ENCODE measurements at places on chromosomes 4 and X. TPM values are rescaled to one million over a fixed set of nuclear protein-coding genes. Genes with fewer than 3 reads are reported as not detected.

DNA sequence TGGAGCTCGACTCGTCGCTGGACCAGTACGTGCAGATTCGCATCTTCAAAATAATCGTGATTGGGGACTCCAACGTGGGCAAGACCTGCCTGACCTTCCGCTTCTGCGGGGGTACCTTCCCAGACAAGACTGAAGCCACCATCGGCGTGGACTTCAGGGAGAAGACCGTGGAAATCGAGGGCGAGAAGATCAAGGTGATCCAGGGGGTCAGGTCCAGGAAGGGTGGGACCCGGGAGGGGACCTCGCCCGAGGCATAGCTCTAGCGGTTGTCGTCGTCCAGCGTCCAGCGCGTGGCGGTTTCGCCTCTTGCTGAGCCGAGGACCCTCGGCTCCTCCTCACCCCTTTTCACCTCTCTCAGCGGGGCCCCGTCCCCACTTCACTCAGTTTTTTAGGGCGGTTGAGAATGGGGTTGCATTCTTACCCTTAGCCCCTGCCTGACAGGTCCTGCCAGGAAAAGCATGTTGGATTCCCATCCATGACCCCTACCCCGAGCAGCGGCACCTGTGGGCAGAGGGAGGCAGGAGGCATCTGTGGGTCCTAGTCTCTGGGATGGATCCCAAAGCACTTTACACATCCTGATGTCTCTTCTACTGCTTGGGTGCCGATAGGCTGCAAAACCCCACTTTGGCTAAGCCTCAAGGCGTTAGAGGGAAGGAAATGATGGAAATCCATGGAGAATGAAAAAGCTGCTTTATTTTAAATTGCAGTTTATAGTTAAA is 524 bp downstream of the RAB33A start:
- no peak for DNase-seq

GRCh38 chrX:57587062-57587461 is 4.7 kb upstream of the ZXDB start:
- no peak for DNase-seq

- DNase-seq: no peak
These were observed 47.9 kb downstream of the MAD2L1 start for GRCh38 chr4:120018786-120019185.

GRCh38 chr4:15270201-15270600 is 157.6 kb upstream of the C1QTNF7 start:
- no peak for DNase-seq

DNA sequence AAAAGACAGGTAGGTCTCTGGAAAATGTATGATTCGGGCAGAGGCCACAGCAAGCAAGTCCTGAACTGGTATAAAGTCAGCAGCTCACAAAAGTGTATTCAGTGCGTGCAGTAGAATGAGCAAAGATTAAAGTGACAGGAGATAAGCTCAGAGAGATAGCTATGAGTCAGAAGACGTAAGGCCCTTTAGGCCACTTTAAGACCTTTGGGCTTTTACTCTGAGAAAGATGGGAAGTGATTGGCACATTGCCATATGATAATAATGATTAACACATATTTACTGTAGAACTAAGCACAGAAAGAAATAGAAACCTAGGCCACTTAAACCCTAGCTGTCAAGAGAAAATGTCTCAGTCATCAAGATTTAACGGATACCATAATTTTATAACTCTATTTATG is 51.7 kb downstream of the TBCK start:
- peak; percentile 45 for DNase-seq

DNA sequence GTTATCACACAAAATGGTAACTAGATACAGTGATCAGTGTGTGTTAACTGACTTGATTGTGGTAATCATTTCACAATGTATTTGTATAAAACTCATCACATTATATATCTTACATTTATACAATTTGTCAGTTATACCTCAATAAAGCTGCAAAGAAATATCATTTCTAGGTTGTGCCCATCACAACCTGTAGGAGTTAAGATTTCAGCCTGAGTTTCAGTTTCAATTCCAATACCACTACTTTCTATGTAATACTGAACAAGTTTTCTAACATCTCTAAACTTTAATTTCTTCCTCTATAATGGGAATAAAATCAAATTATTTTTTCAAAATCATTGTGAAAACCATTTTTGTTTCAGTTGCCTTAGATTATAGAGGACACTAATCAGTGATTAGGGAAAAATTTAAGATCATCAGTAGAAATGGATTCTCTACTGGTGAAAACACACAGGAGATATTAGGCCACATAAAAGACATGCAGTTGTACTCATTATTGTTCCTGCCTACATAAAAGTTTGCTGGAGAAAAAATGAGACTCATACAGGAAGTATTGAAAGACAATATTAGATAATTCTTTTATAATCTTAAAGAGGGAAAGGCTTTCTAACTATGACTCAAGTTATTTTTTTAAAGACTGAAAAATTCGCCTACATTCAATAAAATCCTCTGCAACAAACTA is 18.4 kb upstream of the TBC1D1 start:
- DNase-seq: no peak

GRCh38 chr4:5750946-5751665 is 40.1 kb downstream of the EVC start:
- DNase-seq: peak; percentile 95

DNA sequence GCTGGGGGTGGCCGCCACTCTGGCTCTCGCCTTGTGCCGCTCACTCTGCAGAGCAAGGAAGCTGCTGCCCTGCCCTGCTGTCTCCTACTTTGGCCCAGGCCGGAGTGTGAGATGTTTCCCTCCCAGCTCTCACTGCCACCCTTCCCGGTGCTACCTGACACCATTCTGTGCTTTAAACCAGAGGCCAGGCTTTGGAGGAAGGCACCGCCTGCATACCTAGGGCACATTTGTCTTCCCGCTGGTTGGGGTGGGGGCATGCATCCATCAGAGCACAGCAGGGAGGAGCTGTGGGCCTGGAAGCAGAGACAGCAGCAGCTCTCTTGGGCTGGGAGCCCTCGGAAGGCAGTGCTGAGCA is 96.9 kb upstream of the PSAPL1 start:
- no peak for DNase-seq

DNA sequence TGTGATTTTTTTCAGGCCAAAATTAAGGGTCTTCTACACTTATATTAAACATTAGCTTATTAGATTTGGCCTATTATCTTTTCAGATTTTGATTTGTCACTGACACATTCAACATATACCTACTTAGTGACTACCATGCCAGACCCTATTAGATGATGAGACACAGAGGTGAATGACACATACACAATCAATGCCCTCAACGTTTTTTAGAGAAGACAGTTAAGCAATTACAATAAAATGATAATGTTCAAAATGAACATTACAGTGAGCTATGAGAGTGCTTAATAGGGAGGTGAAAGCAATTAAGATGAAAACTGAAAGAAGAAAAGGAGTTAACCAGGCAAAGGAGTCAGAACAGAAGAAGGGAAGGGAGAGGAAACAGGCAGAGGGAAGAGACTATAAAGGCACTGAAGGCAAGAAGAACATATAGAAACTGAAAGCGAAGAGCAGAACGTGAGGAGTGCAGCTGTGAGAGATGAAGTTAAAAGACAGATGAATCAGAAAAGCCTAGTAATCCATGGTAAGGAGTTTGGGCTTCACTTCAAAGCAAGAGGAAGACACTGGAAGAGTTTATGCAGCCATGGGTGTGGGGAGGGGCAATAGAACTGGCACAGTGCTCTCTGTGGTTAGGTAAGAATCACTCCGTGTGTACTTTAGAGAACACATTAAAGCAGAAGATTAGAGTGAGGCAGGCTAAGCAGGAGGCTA is 119.0 kb downstream of the REELD1 start:
- no peak for DNase-seq

- DNase-seq: no peak
These were observed 1.5 kb upstream of the CPLX1 start for GRCh38 chr4:827209-828081.

DNA sequence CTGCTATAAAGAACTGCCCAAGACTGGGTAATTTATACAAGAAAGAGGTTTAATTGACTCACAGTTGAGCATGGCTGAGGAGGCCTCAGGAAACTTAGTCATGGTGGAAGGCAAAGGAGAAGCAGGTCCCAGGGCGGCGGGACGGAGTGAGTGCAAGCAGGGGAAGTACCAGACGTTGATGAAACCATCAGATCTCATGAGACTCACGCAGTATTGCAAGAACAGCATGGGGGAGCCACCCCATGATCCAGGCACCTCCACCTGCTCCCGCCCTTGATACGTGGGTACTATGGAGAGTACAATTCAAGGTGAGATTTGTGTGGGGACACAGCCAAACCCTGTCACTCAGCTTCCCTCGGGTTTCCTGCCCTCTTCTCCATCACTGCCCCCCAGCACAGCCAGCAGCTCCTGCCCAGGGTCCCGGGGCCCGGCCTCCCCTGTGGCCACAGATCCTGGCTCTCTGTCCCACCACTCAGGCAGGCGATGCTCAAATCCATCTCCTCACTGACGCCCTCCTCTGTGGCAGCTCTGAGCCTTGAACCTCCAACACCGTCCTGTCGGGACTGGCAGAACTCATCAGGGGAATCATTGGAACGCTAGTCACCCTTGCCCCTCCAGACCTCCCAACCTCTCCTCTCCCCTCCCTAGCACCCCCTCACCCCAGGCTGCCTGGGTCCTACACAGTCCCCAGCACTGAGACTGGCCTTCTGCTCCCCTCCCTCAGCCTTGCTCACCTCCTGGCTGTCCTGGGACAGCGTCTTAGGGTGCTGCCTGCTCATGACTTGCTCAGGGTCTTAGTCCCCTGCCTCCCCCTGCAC is 37.6 kb downstream of the FGFRL1 start:
- no peak for DNase-seq

- DNase-seq: no peak
These were observed 35.9 kb upstream of the GPR78 start for GRCh38 chr4:8544282-8544681.

DNA sequence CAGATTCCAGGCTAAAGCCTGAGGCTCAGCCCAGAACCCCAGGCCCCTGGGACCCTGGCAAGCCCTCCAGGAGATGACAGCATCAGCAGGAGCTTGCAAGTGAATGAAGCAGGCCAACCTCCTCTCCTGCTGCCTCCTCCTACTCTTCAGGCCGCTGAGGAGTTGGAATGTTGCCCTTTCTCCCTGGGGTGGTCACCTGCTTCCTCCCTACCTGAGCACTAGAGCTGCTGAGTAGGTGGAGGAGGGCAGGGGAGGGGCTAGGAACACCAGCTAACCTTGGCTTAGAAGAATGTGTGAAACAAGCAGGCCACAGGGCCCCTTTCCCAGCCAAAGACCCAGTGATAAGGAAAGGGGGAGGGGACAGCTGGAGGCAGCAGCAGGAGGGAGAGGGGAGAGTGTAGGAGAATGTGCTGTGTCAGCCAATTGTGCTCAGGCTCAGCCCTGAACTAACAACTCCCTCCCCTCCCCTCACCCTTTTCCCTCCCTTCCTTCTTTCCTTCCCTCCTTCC is 58.0 kb downstream of the PJA1 start:
- no peak for DNase-seq

- peak; percentile 95 for DNase-seq
These were observed 45.6 kb downstream of the SH3RF1 start for GRCh38 chr4:169225058-169225751.

DNA sequence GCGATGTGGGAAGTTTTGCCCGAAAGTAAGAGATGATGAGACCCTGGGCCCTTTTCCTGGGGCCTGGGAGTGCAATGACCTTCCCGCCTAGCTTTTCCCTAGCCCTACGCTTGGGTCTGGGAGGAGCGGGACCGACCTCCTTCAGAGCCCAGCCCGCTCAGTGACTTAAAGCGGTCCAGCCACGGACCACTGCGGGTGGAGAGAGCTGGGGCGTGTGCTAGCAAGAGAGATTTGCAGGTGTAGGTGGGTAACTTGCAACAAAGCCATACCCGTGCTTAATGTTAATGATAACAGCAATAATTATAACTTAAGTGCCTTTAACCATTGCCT is 503 bp upstream of the PDE5A start:
- no peak for DNase-seq

GRCh38 chrX:31658360-31658759 is 586.5 kb upstream of the FTHL17 start:
- no peak for DNase-seq

GRCh38 chrX:78384486-78384885 is 57.1 kb upstream of the CYSLTR1 start:
- DNase-seq: no peak

- no peak for DNase-seq
These were observed 338.1 kb downstream of the BCOR start for GRCh38 chrX:39759526-39760224.

- no peak for DNase-seq
These were observed 21.2 kb downstream of the PTTG2 start for GRCh38 chr4:37981425-37981824.

- peak; percentile 69 for DNase-seq
These were observed 70.8 kb upstream of the IL15 start for GRCh38 chr4:141565379-141566089.

C4orf50 gene
- total RNA-seq: not detected

CHM gene
- 15.0 TPM for total RNA-seq

PAGE4 gene
- total RNA-seq: not detected

GPR119 gene
- not detected for total RNA-seq

TBX22 gene
- not detected for total RNA-seq

PAGE2 gene
- not detected for total RNA-seq

RASGEF1B gene
- total RNA-seq: 1.0 TPM

PRDM5 gene
- 7.3 TPM for total RNA-seq

INPP4B gene
- 14.2 TPM for total RNA-seq

All from epithelial cell of proximal tubule (primary cell).